ENCODE measurements at places on chromosomes 7 and 10.

DNA sequence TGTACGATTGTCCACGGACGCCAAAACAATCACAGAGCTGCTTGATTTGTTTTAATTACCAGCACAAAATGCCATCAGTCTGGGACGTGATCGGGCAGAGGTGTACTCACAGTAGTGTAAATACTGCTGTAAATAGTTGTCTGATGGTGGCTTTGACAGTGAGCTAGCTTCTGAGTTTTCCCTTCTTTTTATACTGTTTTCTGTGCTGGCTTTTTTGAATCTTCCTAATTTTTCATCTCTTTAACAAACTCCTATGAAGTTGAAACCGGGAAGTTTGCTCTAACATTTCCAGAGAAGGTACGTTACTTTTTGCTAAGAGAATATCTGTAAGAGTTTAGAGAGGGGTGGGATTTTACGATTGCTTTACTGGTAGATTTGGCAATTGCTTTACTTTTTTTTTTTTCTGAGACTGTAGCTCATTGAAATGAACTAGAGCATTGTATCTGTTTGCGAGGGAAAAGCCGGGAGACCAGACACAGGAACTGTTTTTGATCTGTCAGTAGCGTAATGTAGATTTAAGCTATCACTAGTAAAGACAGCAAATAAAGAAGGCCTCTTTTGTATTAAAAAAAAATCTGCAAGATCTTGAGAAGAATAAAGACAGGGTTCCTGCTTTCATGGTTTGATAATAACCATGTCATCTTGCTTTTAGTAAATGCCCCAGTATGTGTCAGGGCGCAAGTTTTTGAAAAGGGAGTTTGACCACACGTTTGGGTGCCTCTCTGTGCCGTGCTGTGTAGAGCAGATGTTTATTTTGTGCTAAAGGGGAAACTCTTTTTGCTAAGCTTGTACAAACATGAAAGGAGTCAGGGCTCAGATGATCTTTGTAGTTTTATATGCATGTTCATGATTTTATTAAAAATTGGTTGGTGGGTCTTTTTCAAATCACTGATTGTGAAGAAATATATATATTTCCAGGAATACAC, 712 bp downstream of the FOXP2 start:
- no peak for DNase-seq

GRCh38 chr7:34277016-34277802, 371.9 kb downstream of the BMPER start:
- no peak for DNase-seq

DNA sequence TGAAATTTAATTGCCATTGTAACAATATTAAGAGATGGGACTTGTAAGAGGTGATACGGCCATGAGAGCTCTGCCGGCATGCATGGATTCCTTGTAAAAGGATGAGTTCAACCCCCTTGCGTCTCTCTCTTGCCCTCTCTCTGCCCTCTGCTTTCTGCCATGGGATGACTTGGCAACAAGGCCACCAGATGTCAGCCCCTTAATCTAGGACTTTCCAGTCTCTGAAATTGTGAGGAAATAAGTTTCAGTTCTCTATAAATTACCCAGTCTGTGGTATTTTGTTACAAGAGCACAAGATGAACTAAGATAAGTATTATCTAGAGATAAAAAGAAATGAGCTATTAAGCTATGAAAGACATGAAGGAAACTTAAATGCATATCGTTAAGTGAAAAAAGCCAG, 145.7 kb upstream of the AHR start:
- no peak for DNase-seq

DNA sequence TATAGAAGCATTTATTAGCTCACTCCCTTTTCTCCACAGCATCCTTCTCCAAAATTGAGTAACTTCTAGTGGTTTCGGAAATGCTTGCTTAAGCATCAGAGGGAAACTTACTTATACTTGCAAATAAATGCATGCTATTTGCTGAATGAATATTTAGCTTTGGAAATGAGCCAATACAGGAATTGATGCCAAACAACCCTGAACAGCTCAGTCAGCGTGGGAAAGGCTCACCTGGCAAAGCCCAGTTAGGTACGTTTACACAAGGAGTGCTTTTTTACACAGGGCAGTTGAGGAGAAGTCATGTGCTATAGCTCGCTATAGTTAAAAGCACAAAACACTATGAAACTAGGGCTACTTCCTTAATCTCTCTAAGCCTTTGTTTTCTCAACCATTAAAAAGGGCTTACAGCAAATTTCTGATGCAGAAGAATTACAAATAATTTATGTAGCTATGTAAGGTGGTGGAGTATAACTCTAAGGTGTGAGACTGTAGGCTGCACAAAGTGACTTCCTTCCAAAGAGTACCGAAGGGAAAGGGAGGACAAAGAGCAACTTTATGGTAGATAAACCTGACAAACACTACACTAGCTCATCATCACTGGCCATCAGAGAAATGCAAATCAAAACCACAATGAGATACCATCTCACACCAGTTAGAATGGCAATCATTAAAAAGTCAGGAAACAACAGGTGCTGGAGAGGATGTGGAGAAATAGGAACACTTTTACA, 498.2 kb downstream of the PHTF2 start:
- no peak for DNase-seq

GRCh38 chr10:8396675-8397074, 342.2 kb downstream of the GATA3 start:
- DNase-seq = no peak

GRCh38 chr7:118312051-118312450, 87.5 kb downstream of the ANKRD7 start:
- no peak for DNase-seq

DNA sequence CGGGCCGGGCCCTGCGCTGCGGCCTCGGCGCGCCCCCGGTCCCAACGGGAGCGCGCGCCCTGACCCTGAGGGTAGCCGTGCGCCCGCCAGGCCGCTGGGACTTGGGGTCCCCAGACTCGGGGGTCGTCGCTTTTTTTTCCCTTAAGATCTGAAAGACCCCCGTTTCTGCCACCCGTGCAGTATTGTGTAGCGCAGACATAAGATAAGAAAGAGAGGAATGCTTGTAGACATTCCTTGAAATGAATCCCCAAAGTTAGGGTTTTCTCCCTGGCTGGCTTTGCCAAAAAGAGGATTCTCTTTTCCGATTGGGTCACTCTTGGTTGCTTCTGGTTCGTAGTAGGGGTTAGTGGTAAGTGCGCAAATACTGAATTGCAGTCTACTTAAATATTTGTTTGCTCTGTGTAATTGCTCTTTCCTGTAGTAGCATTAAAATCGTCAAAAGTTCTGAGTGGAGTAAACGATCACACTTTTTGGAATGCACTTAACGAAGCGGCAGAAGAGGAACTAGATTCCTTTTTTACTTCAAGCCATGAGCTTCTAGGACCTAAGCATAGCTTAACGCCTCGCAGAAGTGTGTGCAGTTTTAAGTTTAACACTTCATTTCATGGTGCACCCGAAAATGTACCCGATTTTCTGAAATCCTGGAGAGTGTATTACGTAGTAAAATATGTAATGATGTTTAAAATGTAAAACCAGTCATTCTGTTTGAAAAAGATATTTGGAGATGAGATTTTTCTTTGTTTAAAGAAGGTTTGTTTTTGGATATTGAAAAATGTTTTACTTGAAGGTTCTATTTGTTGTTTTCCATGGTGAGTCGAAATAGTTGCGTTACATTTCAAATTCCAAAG, 1.3 kb downstream of the CUL1 start:
- no peak for DNase-seq

DNA sequence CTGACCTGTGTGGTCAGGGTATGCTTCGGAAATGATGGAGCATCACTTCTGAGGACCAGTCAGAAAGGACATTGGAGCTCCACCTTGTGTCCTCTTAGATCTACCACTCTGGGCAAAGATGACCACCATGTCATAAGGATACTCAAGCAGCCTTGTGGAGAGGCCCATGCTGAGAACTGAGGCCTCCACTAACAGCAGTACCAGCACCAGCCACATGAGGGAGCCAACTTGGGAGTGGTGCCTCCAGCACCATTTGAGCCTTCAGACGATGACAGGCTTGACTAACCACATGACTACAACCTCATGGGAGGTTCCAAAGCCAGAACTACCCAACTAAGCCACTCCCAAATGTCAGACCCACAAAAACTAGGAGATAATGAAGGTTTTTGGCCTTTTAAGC, 116.0 kb downstream of the NPTX2 start:
- DNase-seq = no peak

GRCh38 chr7:134802762-134803161, 23.3 kb downstream of the CALD1 start:
- no peak for DNase-seq

DNA sequence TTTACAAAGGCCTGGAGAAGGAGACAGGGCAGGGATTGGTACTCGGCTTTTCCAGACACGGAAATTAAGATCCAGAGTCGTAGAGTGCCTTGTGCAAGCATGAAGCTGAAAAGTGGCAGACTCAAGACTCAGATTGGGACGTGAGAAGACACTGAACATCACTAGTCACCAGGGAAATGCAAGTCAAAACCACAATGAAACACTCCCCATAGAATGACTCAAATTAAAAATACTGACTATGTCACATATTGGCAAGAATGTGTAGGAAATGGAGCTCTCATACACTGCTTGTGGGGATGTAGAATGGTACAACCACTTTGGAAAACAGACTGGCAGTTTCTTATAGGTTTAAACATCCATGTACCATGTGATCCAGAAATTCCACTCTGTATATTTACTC, 472.0 kb downstream of the RPS24 start:
- no peak for DNase-seq

DNA sequence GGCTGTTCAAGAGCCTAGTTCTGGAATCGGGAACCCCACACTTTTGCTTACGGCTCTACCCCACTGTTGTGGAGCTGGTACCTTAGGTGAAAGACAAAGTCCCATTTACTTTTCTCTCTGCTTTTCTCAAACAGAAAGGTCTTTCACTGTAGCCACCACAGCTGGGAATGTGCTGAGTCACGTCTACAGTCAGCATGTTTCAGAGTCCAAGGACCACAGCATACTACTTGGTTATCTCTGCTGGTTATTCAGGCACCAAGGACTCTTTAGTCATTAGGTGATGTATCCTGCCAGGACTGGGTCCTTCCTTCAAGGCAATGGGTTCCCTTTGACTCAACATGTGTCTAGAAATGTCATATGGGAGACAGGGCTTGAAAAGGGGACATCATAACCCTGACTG, 266.8 kb upstream of the STEAP1 start:
- no peak for DNase-seq

- no peak for DNase-seq
These were observed 1.5 kb upstream of the MEST start for GRCh38 chr7:130490311-130490791.

DNA sequence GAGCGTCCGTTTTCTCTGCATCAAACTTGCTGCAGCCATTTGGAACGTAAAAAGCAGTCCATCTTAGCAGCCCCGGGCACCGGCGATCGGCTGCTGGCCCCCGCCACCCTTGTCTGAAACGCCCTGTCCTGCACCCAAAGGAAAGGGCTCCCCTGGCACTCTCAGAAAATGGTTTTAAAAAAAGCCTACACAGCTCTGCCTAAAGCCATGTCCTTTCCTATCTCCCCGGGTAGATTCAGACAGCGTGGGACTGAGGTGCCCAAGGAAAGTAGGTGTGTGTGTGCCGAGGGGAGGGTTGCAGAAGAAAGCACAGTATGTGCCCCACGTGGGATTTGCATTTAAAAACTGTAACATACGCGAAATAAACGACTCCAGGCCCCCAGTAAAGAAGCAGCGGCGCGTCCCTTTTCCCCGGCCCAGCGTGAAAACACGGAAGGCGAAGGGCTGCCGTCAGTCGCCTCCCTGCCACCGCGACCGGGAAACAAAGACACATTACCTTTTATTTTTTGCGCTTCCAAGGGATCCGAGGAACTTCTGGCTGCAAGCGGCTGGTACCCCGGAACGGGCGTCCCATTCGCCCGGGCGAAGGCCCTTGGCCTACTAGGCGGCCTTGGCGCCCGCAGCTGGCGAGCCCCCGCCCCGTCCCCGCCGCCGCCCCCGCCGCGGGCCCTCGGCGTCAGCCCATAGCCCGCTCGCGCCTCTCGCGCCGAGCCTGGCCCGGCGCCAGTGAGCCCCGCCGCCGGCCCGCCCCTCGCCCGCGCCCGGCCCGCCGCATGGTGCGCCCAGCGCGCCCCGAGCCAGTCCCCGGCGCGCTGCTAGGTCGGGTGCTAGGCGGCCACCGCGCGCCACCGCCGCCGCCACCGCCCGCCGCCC, 304.6 kb downstream of the PRPF18 start:
- no peak for DNase-seq

DNA sequence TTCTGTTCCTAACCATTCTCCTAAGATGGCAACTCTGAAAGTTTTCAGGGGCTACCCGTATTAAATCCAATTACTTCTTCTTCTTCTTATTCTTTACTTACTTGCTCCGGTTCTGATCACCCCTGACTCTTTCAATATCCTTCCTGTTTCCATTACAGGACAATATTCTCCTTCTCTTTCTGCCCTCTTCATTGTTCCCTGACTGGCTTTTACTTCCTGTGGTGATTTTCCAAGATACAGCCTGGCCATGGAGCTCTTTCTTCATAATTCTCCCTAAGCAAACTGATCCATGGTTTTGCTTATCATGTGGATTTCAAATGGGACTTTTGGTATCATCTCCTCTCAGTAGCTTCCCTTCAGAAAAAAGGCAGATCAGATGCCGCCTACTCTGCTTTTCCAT, 35.4 kb downstream of the CCDC186 start:
- no peak for DNase-seq

- DNase-seq = no peak
These were observed 735.9 kb downstream of the GATA3 start for GRCh38 chr10:8790390-8790789.

DNA sequence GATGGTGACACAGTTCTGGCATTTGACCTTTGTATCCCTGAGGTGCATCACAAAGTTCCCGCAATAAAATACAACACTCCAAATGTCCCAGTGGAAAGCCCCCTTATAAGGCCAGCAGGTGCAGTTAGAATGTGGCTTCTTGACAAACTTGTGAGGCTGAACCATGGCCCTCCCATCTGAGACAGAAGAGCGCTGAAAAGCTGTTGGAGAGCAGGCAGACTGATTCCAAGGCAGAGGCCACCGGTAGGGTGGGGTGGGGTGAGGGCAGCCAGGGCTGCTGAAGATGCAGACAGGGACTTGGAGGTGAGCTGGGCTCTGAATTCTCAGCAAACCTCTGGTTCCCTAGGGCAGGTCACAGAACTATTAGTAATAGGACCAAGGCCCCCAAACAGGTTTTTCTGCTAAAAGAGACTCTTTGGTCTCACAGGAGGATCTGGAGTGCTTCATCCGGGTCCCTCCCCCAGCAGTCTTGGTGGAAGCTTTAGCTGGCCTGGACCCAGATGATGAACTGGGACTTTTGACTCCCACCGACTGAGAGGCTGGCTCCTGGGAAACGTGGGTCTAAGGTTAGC, 15.6 kb upstream of the CHST3 start:
- DNase-seq = no peak

DNA sequence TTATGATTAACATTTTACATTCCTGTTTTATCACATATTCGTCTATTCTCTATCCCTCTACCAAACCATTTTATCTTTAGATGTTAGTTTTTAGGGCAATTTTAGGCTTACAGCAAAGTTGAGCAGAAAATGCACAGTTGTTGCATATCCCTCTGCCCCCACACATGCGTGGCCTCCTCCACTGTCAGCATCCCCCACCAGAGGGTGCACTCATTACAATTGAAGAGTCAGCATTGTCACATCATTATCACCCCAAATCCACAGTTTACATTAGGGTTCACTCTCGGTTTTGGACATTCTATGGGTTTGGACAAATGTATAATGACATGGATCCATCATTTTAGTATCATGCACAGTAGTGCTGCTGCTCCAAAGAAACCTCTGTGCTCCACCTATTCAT, 86.4 kb downstream of the WDR37 start:
- no peak for DNase-seq

- no peak for DNase-seq
These were observed 43.8 kb downstream of the PRLHR start for GRCh38 chr10:118551535-118552100.

GRCh38 chr7:99031496-99031895, 112.4 kb downstream of the SMURF1 start:
- no peak for DNase-seq

All from epithelial cell of prostate (primary cell).